Left lobe of liver (tissue), 2 donors: ENCODE measurements at places on chromosomes 7 and 10.

DNA sequence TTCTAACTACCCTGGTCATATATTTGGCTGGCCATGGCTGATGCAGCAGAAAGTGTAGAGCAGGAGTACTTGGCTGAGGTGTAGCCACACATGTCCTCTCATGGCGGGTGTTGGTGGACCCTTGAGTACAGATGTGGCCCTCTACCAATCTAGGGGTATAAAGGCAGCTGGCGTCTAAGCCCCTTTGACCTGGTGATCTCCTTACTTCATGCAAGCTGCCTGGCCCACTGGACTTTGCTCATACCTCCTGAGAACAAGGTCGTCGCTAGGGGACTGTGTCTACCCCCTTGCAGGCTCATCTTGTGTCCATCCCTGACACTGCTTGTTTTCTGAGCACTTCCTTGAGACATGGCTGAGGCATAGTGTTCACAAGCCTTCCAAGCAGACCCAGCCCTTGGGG lies 287.8 kb downstream of the RPS24 start:
- DNase-seq: peak; percentile 23

DNA sequence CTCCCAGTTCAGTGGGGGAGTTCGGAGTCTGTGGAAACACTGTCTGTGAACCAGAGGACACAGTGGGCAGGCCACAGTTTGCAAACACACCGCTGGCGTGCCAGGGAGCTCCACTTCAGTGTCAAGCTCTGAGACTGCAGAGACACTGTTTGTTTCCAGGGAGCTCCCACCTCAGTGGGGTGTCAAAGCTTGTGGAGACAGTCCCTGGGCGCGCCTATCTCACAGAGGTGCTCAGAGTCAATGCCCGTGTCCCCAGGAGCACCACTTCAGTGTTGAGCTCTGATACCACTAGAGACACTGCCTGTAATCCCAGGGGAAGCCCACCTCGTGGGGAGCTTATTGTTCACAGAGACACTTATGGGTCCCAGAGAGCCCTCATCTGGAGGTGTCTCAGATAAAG lies 4.3 kb downstream of the MYO1G start:
- no peak for DNase-seq

- DNase-seq: no peak
These were observed 1.5 kb upstream of the TSPAN14 start for GRCh38 chr10:80452640-80453039.

- no peak for DNase-seq
These were observed 251.5 kb downstream of the LRMDA start for GRCh38 chr10:75682649-75683557.

DNA sequence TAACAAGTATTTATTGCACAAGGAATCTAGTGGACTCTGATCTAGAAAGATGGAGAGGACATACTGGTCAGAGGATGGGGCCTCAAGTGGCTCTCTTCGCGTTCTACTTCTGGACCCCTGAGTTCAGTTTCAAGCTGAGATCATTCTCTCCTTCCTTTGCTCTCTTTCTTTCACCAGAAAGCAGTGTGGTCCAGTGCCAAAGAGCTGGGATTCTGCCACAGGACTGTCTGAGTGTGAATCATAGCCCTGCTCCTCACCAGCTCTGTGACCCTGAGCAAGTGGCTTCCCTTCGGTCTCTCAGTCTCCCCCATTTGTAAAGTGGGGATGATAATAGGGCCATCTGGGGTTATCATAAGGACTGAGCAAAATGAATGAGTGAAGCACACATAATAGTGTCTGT lies 715.2 kb downstream of the SUGCT start:
- DNase-seq: no peak

- no peak for DNase-seq
These were observed 56.1 kb upstream of the ADO start for GRCh38 chr10:62748386-62748785.

DNA sequence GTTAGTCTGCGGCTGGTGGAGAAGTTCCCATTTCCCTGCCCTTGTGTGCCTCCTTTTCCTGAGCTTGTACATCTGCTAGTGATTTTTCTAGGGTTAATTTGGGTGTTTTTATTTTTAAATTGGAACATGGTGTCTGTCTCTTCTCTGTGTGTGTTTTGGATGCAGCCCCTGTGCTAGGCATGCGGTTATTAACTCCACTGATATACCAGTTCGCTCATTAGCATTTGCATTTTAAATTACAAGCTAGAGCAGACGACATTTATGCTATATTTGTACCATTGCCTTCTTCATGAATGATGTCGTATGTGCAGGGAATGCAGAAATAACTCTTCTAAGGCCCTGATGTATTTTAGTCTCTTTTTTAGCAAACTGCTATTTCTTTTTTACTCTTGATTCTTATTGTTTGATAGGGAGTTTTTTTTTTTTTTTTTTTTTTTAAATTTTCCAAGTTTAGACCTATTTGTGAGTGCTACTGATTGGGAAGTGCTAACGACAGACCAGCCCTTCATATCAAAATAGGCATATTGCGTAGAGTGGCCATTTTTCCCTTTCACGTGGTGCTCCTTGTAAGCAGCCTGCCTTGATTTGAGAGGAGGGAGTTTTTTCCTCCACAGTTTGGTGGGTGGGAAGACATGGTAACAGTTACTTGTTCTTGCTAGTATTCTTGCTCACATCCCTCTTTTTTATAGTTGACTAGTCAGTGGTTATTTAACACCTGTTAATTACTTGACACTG lies 89.6 kb downstream of the LRRC4 start:
- no peak for DNase-seq

- no peak for DNase-seq
These were observed 25.3 kb downstream of the TNS3 start for GRCh38 chr7:47556511-47557180.

GRCh38 chr10:70685455-70685911 lies 13.2 kb downstream of the ADAMTS14 start:
- DNase-seq: no peak

DNA sequence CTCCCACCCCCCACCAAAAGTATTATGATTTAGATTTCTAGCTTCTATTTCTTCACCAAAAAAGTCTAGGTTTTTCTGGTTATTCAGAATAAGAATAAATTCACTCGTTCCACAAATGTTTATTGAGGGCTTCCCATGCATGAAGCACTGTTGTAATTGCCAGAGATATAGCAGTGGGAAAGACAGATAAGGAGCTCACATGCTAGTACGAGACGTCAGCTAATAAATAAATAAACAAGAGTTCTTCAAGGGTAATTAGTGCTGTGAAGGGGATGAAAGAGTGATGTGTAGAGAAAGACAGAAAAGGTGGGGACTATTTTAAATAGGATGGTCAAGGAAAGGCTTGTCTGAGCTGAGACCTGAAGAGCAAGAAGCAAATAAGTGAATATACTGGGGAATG lies 38.1 kb upstream of the SEPTIN7 start:
- no peak for DNase-seq

DNA sequence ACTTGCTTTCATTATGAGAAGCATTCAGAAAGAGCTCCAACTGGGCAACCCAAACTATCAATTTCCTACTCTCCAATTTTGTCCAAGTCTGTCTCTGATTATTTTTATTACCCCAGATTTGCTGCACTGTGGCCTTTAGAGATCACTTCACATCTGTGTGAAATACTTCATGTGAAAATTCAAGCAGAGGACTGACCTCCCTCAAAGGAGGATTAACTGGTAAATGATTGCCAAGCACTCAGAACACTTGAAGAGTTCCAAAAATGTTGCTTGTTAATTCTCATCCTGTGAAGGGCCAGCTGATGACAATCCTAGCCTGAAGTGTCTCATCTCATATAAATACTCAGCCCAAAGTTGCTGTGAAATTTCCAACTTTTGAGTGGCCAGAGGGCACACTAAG lies 182.8 kb upstream of the DGKB start:
- DNase-seq: no peak

DNA sequence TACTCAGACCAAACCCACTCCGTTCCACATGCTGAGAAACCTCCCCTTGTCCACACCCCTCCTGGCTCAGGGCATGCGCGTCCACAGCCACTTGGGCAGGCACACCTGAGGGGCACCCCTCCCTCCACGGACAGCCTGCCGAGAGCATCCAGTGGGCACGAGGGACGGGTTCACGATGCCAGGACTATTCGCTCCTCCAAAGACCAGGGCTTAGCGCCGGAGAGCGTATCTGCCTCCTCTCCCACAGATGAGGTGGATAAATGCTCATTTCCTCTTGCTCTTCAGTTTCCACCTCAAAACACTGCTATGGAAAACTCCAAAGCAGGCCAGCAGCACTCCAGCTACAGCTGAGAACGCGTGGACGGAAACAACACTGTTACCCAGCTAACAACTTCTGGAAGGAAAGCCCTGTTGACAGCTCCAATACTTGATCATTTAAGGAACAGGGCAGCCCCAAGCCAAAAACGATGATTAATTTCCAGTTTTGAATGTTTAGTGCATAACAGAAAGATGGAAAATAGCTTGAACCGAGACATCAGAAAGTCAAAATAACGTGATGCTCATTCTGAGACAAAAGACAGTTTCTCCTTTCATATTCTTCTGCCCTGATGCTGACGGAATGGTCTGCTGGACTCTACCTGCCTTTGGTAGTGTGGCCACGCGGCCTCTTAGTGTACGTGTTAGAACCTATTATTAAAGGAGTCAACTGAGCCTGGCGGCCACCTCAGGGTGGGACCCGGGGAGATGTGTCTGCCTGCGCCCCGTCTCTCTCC lies 204.7 kb downstream of the DNAJB6 start:
- DNase-seq: no peak

- DNase-seq: no peak
These were observed 2.1 kb downstream of the CASP7 start for GRCh38 chr10:113681533-113682470.

- no peak for DNase-seq
These were observed 135.0 kb upstream of the INHBA start for GRCh38 chr7:41837916-41838315.

DNA sequence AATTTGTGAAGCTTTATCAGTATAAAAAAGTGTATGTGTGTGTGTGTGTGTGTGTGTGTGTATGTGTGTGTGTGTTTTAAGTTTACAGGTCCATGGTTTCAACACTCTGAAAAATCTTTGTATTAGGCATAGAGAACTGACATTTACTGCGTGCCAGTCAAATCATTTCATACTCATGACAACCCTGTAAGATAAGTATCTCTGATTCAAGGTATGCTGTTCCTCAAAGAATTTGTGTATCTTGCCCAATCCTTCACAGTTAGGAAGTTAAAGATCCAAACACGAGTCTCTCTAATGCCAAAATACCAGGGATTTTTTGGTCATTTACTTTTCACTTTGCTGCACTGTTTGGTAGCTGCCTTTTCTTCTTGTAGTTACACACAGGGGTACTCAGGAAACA lies 1121.3 kb upstream of the AUTS2 start:
- DNase-seq: no peak

DNA sequence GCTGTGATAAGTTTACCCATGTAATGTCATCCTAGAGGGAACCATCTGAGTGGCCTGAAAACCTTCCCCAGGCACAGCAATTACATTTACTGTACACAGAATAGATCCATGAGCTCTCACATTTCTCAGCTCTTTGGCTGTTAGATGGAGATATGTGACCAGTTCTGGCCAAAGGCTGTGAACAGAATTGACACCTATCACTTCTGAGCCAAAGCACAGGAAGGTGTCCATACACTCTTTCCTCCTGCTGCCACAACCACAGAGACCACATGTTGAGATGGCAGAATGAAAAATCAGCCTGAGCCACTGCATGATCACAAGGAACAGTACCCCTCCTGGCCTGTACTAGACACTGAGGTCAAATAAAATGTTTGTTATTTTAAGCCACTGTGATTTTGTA lies 44.3 kb upstream of the ATOH7 start:
- DNase-seq: no peak

- DNase-seq: no peak
These were observed 21.5 kb downstream of the PAX2 start for GRCh38 chr10:100766693-100767421.

DNA sequence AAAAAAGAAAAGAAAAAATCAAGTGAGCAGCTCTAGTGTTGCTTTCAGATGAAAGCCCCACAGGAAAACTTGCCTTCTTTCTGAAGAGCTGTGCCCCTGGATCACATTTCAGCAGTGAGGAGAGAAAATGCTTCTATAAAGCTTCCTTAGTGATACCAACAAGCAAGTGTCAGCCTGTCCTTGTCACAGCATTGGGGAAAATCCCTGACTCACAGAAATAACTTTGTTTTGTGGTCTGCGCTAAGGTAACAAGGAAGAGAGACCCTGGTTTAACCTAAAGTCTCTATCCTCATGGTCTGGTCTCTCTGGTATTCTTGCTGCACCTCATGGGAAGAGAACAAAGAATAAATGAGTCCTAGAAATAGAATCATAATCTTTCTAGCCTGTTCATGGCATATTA lies 885.2 kb upstream of the SORCS1 start:
- DNase-seq: no peak

- DNase-seq: no peak
These were observed 1.1 kb upstream of the VIM start for GRCh38 chr10:17226891-17227303.

DNA sequence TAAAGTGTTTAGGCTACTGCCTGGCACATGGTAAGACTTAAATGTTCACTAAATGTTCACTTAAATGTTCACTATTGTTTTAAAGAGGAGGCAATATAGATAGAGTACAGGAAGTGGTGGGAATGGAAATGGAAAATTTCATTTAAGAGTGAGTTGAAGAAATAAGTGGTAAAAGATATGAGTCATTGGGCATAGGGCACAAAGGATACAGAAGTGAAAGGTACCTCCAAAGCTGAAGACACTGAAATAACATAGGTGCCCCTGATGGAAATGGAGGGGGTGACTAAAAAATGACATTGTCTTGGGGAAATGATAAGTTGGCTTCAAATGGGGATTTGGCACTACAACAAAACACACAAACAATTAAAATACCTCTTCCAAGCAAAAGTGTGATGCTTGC lies 5.2 kb upstream of the FRA10AC1 start:
- DNase-seq: no peak

DNA sequence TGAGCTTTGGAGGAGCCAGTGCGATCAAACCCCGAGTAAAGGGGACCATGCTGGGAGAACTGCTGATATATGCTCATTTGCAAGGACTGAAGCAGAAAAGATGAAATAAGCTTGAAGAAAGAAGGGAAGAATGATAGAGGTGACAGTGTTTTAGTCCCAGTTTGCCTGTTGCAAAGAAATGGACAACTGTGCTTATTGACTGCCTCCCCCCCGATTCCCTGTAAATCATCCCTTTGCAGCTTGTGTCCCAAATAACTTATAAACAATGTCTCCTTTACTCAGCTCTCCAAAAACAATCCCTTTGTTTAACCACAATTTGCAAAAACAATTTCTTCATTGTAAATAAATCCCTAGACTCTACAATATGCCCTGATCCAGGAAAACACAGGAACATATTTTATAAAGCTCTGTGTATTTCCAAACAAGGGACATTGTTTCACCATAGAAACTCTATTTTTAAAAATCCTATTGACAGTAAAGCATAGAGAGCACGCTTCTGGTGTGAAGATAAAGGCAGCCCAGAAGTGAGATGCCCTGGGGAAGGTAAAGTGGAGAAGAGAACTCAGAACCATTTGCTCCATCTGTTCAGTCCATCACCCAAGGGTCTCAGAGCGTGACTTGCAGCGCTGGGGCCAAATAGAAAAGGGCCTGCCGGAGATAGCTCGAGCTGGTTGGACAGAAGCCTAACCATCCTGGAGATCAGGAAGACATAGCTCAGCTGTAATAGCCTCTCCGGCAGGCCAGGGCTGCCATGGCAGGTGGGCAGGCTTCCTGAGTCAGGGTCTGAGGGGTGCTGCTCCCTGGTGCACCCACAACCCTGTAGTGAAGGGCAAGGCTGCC lies 280.5 kb downstream of the WDR11 start:
- no peak for DNase-seq

- no peak for DNase-seq
These were observed 112.9 kb upstream of the ZNF746 start for GRCh38 chr7:149610441-149611011.
